ENCODE measurements at places on chromosomes 2 and 18.

DNA sequence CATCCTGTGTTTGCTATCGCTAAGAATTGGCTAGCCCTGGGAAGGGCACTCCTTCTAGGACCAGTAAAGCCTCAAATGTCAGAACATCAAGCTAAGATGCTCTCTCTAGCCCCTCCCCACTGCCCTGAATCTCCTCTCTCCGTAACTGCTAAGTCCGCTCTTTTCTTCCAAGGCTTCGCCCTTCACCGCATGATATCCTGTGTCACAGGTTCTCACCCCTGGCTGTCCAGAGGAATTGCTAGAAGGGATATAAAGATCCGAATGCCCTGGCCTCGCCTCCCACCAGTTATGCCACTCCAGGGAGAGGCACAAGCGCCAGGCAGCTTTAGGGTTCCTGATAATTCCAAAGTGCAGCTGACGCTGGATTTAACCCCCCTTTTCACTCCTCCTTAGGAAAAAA lies 17.1 kb upstream of the GPR45 start:
- no peak for DNase-seq

DNA sequence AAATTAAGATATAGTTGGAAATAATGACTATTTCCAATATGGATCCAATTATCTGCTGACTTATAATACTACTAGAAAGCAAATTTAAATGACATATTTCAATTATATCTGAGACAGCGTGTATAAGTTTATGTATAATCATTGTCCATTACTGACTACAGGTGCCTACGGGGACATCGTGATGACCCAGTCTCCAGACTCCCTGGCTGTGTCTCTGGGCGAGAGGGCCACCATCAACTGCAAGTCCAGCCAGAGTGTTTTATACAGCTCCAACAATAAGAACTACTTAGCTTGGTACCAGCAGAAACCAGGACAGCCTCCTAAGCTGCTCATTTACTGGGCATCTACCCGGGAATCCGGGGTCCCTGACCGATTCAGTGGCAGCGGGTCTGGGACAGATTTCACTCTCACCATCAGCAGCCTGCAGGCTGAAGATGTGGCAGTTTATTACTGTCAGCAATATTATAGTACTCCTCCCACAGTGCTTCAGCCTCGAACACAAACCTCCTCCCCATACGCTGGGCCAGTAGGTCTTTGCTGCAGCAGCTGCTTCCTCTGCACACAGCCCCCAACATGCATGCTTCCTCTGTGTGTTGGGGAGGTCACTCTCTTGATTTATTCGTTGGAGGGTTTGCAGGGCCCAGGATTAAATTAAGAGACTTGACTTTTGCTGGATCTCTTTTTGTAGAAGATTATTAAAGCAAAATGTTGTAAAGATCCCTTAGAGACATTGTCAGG lies 194.4 kb downstream of the RPIA start:
- no peak for DNase-seq

DNA sequence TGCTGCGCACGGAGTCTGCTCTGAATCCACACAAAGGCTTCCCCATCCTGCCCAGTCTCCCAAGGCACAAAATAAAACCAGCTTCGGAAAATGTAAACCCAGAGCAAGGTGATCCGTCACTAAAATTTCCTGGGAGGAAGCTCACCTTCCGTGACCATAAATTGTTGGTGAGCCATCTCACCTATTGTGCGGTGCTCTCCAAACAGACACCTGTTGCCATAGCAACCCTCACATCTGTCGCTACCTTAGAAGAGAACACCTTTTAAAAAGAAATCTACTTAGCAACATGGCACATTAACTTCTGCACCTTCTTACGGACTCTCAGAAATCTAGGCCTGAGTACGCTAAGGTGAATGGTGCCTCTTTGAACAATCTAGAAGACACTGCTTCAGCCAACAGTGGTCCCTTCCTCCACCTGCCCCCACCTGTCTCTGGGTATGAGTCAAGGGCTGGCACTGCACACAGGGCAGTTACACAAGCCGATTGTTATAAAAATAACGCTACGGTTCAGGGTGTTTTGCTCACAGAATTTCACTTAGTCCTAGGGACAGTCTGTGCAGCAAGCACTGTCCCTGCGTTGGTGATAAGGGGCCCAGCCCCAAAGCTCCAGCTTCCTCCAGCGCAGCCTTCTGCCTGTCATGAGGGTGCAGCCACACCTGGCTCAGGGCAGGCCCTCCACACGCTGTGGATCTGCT lies 114.9 kb upstream of the ID2 start:
- DNase-seq, result no peak

DNA sequence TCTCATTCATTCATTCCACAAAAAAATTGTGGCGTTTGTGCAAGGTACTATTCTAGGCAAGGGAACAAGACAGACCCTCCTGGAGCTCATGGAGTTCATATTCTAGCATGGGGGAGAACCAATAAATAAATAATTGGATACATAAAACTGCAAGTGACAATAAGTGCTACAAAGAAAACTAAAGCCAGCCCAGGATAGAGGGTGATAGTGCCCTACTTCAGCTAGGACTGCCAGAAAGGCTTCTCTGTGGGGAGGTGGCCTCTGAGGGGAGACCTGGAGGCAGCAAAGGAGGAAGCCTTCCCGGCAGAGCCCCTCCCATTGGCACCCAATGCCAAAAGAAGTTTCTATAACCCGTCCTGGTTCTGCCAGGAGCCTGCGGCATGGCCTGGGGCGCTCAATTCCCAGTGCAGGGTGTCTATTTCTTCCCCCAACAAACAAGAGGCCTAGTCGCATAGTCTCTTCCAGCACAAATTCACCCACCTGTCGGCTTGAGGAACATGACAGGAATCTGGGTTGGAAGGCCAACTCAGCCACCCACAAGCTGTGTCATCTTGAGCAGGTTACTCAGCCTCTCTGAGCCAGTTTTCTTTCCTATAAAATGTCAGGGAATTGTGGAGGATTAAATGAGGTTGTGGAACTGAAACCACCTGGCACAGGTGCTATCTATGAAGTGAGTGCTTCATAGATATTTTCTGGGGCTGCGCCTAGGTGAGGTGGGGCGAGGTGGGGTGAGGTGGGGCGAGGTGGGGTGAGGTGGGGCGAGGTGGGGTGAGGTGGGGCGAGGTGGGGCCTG lies 94.3 kb downstream of the ZFP36L2 start:
- DNase-seq, result no peak

GRCh38 chr18:12754511-12754910 lies 51.7 kb downstream of the PSMG2 start:
- DNase-seq, result no peak

DNA sequence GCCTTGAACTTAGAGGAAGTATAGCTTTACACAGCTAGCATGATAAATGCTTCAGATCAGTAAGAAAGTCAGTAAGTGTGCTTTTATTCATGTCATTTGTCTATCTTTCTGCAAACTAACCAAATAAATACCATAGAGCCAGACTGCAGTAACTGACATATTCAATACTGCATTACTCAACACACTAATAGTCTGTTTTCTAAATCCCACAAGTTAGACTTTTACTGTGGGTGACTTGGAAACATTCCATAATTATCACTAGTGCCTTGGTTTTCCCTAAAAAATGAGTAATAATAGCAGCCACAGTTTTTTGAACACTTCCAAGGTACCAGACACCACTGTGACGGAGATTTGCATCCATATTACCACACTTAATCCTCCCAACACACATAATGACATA lies 33.0 kb downstream of the ACVR1 start:
- DNase-seq, result no peak

DNA sequence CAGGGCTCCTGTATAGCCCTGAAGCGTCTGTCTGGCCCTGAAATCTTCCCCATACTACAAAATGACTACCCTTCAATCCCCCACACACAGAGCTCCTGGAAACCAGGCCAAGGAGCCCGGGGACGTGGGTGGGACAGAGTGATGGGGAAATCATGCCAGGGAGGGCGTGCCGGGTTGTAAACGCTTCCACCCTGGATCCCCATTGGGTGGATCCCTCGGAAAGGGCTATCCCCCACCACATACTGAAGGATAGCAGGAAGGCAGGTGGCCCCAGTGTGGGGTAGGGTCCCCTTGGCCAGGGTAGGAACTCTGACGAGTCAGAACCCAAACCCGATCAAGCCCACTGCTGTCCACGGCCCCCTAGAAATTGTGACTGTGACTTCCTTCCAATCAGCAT lies 91.7 kb downstream of the INHBB start:
- no peak for DNase-seq

- DNase-seq, result no peak
Observed at GRCh38 chr2:178324077-178324476, 126.9 kb downstream of the PRKRA start.

DNA sequence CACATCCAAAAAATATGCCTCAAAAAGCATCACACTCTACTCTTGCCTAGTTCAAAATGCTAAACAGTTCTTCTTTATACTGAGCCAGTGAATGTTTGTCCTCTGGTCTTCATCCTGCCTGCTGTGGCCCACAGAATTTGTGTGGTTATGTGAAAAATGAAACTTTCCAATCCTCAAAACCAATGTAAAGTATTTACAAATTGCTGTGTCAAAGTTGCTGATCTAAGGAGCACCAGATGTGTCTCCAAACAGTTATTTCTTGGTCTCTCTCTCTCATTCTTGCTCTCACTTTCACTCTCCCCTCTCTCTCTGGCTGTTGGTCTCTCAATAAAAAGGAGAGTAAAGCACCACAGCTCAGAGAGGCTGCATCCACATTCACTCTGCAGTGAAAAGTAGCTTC lies 23.0 kb downstream of the EPHA4 start:
- DNase-seq, result no peak

DNA sequence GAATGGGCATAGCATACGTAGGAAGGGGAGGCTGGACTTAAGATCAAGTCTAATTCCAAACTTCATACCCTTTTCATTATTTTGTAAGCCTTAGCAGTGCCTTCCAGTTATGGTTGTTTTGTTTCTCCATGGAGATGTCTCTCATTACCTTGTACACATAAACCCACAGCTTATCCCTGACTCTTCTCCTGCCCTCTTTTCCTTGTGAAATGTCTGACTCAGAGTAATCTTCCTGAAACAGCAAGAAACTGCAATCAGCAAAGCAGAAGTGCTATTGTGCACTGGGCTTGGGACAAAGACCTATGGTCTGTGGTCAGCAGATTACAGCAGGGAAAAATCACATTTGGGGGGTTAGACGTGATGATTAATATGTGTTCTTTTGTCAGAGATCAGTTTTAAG lies 176.7 kb downstream of the IKZF2 start:
- no peak for DNase-seq

DNA sequence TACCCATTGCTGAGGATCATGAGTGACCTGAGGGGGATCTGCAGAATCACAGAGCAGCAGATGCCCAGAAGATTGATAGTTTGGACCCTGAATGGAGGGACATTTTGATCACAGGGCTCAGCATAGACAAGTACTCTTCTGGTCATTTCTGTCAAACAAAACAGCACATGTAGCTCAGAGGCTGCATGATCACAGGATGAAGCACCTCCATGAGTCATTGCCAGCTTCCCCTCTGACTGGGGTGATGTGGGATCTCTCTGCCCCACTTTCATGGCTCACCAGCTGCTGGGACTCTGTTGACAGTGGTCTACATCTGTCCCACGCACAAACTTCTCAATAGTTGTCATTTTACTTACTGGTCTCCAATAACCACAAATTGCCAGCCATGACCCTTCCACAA lies 264.1 kb downstream of the RPIA start:
- DNase-seq, result no peak

All from stimulated activated CD4-positive, alpha-beta T cell treated with anti-CD3 and anti-CD28 coated beads, Interleukin-15, amount 100 ng/mL, for 1 hour (primary cell).